ENCODE measurements at places on chromosomes 3 and 15.

- no peak for DNase-seq
These were observed 127.9 kb downstream of the DTWD1 start for GRCh38 chr15:49748791-49749190.

DNA sequence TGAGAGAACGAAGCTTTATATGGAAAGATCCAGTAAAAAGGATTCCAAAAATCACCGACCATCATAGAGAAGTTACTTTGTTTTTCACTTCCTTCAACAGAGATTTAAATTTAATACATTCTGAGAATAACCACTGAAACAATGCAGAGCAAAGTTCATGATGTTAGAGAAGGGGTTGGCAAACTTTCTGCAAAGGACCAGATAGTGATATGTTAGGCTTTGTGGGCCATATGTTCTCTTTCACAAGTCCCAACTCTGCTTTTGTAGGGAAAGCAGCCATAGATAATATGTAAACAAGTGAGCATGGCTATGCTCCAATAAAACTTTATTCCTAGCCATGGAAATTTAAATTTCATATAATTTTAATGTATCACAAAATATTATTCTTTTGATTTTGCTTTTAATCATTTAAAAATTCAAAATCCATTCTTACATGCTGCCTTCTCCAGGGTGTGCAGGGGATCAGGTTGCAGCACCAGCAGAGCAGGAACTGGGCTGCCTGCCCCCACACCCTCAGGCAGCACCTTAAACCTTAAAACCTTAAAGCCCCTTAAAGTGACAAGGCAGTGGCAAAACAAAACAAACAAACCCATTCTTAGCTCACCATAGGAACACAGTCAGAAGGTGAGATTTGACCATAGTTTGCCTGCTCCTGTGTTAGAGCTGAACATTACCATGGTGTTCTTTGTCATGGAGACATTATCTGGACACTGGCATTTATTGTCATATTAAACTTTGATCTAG, 16.9 kb upstream of the IGSF10 start:
- no peak for DNase-seq

DNA sequence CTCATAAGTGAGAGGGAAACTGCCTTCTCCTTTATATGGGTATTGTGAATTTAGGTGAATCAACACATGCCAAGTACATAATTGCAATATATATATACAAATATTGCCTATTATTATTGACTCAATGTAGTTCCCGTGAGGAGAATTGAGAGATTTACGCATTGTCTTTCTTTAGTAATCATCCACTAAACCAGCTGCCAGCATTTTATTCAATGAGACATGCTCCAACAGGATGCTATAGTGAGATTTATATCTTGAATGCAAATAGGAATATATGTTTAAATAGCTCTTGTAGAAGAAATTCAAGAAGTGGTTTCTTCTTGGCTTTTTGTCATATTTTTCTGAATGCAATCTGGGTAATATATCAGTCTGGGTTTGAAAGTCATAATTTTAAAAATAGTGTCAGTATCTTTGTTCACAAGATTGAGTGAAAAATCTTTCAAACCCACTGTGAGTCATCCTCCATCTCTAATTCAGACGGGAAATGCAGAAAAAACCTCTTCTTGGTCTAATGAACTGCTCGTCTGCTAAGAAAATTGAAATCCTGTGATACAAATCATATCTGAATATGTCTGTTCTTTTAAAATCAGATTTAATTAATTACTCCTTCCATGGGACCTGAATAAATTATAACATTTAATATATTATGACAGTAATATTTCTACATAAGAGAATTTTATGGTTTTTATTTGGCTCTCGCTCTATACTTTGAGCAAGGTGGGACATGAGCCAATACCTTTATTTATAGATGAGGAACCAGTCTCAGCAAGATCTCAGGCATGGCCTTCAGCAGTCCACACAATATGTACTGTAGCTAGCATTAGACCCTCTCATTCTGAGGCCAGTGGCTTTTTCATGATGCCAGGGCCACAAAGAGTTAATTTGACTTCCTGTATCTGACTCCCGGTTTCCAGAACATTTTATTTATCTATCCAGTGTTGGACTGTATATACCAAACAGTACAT, 516.0 kb downstream of the GABRG3 start:
- DNase-seq = no peak

DNA sequence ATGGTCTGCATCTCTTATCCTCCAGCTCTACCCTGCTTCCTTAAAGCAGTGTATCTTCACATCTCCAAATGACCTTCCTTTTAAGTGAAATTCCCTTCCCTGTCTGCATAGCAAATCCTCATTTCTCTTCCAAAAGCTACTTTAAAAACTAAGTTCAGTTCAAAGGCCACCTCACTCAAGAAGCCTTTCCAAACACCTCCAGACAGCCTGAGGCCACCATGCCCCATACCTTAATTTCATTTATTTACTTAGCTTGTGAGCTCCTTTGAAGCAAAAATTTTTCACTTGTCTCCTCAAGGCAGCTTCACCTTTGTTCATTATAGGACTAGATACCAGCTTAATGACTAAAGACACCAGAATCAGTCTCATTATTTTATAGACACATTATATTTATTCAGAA, 39.4 kb downstream of the PIGB start:
- no peak for DNase-seq

DNA sequence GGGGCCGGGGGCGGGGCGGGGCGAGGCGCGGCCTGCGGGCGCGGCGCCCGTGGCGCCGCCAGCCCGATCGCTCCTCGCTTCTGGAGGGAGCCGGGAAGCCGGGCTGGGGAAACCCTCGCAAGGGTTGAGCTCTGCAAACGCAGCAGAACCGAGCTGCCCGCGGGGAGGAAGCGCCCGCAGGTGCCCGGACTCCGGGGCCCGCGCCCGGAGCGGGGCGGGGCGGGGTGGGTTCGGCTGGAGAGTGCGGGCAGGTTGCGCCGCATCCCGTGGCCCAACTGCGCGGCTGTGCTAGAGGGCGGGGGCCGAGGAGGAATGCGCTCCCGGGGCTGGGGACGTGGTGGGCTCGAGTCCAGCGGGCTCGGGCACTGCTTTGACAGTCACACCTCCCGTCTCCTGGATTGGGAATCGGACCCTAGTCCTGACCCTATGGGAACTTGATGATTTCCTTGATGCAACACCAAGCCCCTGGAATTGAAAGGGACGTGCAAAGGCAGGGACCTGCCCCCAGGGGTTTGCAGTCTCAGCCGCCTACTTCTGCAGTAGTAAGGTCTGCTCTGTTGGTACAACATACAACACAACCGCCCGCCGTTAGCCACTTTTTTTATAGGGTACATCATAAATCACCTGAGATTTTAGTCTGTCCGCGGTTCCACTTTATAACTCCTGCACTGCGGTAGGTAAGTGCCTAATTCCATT, 34.3 kb downstream of the ZBTB38 start:
- DNase-seq = peak; percentile 69

DNA sequence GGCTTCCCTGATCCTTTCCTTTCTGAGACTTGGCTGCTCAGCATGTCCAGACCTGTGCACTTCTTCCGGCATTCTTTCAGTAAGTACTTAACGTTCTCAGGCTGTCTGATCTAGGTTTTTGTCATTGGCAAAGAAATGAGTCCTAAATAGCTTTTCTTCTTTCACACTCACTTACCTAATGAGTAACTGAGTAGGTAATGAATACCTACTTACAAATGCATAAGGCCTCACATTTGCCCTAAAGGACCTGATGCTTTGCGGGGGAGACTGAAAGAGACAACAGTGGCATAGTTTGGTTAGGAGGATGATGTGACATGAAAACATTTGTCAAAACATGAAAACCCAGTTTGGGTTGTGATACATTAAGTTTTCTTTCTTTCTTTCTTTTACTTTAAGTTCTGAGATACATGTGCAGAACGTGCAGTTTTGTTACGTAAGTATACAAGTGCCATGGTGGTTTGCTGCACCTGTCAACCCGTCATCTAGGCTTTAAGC, 516.7 kb upstream of the CFAP20DC start:
- no peak for DNase-seq

DNA sequence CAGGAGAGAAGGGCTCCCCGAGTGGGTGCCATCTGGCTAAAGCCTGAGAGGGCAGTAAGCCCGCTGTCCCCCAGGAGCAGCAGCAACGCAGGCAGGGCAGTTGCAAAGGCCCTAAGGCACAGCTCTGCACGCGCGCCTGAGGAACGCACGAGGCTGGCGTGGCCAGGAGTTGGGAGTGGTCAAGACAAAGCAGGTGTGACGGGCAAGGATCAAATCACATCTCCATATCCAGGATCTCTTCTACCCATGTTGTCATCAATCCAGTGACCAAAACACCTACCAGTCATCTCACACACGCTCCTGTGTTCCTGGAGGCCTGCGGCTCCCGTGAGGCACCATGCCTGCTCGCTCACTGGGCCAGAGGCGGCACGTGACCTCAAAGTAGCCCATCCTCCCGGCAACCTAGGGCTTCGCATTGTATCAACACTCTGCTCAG, 59.5 kb downstream of the ERC2 start:
- no peak for DNase-seq

- no peak for DNase-seq
These were observed 812.3 kb upstream of the ALCAM start for GRCh38 chr3:104554425-104554824.

Data from activated T-cell treated with anti-CD3 and anti-CD28 coated beads, Interleukin-2, amount 50 U/mL, for 48 hours (primary cell).